ENCODE measurements at places on chromosomes 16 and 17.

DNA sequence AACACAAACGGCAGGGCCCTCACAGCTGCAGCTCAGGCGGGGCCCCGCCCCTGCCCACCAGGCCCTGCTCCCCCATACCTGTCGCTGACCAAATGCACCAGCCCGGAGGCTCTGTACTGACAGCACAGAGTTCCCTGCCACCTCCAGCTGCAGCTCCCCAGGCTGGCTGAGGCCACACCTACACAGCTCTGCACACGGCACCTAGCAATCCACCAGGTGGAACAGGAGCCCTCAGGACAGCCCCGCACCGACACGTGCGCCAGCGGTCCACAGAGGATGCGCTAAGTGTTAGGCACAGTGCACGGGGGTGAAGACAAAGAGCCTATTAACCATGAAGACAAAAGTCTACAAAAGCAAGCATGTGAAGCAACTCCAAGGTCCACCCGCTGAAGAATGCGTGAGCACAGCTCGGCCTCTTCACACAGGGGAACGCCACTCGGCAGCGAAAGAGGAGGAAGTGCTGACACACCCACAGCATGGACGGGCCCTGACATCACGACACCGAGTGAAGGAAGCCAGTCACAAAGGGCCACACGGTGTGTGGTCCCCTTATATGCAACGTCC is 5.4 kb downstream of the ZCCHC14 start:
- DNase-seq, result no peak

DNA sequence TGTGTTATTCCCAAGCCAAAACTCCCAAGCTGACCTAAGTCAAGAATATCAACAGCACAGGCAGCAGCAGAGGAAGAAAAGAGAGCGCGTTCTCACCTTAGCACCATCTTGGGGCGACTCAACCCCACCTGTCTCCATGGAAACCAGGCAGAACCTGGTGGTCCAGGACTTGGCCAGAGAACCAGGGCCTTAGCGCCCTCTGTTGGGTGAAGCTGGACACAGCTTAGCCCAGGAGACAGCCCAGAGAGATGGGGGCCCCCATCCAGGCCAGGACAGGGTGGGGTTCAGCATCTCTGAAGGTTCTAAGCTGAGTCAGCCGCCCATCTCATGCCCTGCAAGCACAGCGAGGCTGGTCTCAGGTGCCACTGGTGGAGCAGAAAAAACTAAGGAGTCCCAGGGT is 60.1 kb upstream of the TMEM132E start:
- DNase-seq, result no peak

GRCh38 chr17:5282642-5283217 is 646 bp downstream of the RABEP1 start:
- DNase-seq, result no peak

DNA sequence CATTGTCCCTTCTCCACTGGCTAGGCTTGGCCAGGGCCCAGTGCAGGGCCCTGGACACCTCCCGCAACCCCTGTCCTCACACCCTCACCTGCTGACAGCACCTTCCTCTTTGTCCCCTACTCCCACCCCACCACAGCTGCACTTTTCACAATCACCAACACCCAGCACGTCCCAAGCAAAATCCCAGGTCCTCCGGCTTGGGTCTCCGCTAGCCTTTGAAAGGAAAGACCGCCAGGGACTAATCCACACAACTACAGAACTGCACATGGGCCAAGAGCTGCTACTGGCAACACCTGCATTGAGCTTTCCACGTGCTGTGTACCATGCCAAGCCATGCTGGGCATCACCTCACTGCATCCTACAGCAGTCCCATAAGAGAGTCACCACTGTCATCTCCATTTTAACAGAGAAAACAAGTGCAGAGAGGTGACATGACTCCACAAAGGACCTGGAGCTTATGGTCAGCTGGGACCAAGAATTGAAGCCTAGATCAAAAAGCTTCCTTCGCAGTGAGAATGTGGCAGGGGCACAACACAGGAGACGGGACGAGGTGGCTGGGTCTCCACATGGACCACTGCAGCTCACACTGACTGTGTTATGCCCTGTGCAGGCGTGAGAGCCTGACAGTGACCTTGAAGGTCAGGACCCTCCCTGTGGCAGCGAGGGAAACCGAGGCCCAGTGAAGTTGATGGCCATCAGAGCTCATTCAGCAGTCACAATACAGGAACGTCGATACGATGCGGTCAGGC is 22.5 kb downstream of the FBXO31 start:
- no peak for DNase-seq

GRCh38 chr17:75743625-75744206 is 21.3 kb downstream of the GALK1 start:
- DNase-seq, result no peak

DNA sequence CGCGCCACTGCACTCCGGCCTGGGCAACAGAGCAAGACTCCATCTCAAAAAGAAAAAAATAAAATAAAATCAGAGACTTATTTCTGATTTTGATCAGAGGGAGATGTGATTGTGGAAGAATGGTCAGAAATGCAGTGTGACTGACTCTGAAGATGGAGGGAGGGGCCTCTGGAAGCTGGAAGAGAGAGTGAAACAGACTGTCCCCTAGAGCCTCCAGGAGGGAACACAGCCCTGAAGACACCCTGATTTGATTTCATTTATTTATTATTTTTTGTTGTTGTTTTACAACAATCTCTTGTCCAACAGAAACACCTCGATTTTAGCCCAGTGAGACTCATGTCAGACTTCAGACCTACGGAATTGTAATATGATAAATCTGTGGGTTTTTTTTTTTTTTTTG is 26.1 kb downstream of the BCL7C start:
- no peak for DNase-seq

DNA sequence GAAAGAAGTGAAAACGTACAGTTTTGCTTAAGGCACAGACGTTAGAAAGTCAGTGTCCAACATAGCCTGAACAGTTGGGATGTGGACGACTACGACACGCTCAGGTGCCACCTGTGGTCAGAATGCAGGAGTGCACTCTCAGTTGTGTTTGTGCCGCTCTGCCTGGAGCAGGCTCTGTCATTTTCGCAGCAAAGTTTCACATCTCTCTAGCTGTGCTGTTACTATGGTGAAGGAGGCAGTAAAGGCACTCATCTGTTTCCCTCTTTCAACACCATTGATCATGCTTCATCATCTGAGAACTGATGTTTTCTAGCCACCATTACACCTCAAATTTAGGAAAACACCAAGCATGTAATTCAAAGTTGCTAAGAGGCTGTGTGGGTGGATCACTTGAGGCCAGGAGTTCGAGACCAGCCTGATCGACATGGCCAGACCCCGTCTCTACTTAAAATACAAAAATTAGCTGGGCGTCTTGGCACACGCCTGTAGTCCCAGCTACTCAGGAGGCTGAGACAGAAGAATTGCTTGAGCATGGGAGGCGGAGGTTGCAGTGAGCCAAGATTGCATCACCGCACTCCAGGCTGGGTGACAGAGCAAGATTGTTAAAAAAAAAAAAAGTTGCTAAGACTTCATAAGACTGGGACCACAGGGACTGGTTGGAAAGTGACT is 44.9 kb upstream of the DNAJA2 start:
- no peak for DNase-seq

DNA sequence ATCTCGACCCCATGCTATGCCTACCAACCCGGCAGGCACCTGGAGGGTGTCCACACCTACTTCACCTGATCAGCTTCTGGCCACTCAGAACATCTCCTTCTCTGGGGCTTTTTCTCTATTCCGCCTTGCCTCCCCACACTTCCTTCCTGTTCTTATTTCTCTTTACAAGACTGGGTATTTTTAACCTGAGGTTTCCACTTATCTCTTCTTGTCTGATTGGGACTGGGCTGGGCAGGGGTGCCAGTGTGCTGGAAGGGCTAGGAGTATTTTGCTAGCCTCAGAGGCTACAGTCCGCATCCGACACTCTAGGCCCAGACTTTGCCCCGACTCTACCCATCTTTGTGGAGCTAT is 26.2 kb upstream of the ZNF652 start:
- no peak for DNase-seq

DNA sequence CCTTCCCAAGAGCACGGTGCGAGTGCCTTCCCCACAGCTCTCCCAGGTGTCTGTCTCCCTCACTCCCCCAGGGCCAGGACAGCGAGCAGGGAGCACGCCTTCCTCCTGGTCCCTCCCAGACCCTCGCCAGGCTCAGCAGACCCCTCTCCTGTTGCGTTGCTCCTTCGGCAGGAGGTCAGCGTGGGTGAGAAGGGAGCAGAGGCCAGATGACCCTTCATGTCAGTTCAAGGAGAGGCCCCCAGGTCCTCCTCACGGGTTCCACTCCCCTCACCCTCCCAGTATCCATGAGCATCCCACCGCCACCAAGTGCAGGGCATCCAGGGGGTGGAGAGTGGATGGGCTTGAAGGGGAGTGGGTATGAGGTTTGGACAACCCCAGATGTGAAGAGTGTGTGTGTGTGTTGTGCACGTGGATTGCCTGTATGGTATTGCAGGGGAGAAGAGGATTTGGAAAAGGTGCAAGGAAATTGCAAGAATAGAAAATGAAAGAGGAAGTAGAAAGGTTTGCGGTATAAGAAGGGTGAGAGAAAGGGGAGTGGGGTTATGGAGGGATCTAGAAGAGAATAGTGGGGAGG is 17.7 kb downstream of the SGCA start:
- DNase-seq, result no peak

DNA sequence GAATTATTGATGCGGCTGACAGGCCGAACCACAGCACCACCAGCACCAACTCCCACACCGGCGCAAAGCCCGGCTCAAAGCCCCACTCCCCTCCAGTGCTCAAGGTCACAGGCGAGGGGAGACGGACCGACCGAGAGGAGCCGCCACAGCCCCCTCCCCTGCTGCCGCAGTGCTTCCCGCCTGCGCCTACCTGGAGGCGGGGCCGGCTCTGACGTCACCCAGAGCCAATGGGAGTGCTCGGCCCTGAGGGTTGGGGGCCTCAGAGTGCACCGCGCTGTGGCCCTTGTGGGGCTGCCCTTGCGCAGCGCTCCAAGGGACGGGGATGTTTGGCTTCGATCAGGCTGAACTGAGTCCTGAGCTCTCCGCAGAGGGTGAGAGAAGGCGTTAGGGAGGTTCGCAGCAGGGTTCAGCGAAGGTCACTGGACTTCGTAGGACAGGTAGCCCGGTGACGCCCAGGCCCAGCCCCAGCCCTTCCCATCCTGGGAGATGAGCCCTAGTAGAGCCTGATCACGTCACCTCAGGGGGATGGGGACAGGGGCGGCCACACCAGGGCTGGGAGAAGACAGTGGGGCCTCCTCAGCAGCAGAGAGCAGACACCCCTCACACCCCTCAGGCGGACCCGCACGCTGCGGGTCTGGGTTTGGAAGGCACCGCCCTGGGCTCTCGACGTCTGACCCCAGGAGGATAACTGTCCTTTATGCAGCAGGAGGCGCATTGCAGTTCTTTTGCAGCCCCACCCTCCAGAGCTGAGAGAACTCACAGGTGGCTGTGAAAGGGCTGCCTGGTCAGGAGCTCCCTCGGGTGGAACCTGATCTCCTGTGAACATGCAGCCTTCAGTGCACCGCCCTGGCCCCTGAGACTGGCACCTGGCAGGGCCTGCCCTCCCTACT is 1.5 kb downstream of the NDRG4 start:
- DNase-seq, result no peak

DNA sequence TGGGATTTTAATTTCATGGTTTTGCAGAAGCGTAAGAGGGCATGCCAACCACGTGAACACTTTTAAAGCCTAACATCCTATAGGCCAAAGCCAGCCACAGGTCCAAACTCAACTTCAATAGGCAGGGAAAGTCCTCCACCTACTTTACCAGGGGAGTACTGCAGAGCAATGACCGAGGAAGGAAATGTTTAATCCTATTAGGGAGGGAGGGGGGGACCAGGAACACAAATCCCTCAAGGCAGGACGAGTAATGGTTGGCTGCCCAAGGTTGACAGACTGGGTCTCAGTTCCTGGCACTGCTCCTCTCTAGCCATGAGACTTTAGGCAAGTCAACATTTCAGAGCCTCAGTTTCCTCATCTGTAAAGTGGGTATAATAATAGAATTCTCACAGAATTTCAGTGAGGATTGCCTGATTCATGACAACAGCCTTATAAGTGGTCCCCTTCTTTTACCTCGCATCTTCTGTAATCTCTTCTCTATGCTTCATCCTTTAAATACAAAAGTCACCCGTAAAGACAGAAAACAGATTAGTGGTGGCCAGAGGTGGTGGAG is 315.8 kb downstream of the HAPSTR1 start:
- DNase-seq, result no peak

DNA sequence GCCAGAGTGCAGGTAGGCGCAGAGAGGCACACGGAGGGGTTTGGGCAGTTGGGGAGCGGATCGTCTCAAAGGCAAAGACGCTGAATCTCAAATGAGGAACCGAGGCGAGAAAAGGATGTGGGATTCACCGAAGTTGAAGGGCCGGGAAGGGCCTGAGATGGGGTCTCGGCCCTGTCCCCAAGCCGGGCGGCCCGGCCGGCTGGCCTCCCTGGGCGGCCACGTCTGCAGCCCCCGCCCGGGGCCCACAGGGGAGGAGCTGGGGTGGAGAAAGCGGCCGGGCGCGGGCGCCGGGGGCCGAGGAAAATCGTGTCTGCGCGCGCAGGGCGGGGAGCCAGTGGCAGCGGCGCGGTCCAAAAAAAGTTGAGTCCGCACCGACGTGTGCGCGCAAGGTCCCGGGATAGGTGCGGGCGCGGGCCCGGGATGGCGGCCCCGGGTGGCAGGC is 458 bp downstream of the SLC12A4 start:
- no peak for DNase-seq

GRCh38 chr16:86495357-86495701 is 15.0 kb upstream of the FOXF1 start:
- DNase-seq, result no peak

DNA sequence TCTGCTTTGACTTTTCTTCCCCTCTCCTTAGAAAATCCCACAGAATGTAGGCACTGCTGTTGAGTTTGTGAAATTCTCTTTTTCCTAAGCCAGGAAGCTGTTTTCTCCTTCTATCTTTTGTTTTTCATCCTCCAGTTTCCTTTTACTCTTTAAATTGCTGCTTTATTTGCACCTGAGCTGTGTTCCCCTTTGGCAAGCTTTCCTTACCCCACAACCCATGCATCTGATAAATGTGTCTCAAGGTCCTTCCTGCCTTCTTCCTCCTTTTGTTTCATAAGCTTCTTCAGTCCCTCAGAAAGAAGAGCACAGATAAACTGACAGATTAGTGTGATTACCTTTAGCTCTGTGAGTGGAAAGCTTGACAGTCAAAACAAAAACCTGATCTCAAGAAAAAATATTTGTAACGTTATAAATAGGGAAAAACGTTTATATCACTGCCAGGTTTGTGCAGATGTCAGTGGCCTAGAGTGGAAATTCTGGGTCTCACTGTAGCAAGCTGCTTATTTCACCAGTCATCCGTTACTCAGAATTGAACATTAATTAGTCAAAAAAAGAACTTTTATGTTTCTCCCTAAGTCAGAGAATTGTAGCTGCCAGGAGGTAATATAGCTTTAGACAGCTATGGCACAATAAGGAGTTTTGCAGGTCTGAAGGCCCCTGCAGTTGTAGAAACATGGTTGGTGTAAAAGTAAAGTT is 23.6 kb downstream of the GSDMB start:
- DNase-seq, result no peak

DNA sequence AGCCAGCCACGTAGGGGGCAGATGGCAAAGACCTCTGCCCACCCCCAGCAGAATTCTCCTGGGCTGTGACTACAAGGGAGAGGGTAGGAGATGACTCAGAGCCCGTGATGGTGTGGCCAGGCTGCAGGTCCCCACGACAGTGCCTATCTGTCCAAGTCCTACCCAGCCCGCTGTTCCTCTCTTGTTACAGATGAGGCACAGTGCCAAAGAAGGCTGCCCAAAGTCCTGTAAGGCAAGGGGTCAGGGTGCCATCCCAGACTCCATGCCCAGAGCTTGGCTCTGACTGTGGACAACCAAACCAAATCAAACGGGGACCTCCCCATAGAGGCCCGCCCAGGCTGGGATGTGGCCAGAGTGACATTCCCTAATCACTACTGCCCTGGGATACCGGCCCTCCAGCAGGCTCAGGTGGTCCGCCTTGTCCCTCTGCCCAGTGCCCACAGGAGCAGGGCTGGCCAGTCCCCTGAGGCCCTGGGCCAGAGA is 12.6 kb upstream of the BCAR1 start:
- no peak for DNase-seq
